Activated CD4-positive, alpha-beta T cell treated with anti-CD3 and anti-CD28 coated beads, Interleukin-2, amount 50 U/mL, for 24 hours (primary cell): ENCODE measurements at places on chromosomes 3 and 15.

DNA sequence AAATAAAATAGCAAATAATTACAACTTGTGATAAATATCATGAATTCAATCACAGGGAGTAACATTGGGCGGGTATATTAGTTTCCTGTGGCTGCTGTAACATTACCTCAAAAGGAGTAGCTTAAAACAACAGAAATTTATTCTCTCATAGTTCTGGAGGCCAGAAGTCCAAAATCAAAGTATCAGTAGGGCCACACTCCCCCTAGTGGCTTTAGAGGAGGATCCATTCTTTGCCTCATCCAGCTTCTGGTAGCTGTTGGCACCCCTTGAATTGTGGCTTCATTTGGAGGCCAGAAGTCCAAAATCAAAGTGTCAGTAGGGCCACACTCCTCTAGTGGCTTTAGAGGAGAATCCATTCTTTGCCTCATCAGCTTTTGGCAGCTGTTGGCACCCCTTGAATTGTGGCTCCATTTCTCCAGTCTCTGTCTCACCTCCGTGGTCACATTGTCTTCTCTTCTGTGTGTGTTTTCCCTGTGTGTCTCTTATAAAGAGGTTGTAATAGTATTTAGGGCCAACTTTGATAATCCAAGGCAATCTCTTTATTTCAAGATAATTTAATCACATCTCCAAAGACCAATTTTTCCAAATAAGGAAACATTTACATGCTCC is 3.1 kb upstream of the CFAP20DC start:
- DNase-seq, result no peak

- no peak for DNase-seq
Measured at GRCh38 chr3:24048843-24049242, 103.8 kb downstream of the NR1D2 start.

DNA sequence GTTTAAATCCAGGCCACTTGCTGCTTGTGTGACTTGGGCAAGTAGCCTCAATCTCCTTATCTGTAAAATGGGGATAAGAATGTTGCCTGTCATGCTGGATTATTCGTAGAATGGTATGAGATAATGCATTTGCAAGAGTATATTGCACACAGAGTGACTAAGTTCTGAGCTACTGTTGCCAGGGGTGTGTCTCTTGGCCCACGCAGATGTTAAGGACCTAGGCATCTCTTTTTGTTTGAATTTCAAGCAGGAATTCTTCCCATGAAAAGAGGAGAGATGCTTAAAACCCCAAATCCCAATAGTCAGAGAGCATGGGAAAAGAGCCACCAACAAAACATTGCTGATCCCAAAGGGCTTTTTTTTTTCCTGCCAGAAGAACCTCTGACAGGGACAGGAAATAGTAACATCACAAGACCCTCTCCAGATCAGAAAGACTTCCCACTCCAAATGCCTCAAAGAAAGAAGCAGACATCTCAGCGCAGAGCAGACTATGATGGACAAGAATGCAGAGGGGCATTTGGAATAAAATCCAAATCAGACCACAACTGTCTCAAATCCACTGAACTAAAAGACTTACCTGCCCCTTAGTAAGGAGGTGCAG is 90.5 kb downstream of the MRPL46 start:
- DNase-seq, result no peak

- no peak for DNase-seq
Measured at GRCh38 chr3:87436781-87437543, 160.6 kb upstream of the POU1F1 start.

GRCh38 chr3:157582637-157582973 is 79.4 kb upstream of the VEPH1 start:
- no peak for DNase-seq

DNA sequence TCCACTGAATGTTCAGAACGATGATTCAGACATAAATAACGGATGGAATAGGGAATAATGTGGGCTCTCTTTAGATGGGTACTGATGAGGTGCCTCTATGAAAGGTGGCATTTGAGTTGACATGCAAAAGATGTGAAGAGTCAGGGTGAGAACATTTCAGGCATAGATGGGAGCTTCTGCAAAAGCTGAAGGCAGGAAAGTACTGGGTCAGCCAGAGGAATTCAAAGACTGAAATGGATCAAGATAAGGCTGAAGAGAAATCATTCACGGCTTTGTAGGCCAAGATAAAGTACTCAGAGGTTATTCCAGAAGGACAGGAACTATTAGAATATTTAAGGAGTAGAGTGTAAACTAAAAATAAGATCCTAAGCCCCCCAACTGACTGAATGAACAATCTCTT is 189.6 kb upstream of the MCTP2 start:
- no peak for DNase-seq

GRCh38 chr15:75234191-75234810 is 23.8 kb upstream of the GOLGA6C start:
- no peak for DNase-seq
